Fibroblast of skin of left quadriceps (primary cell): ENCODE measurements at places on chromosomes 5 and 9.

- peak; percentile 72 for DNase-seq
These were observed 47.9 kb upstream of the BASP1 start for GRCh38 chr5:17169507-17169906.

DNA sequence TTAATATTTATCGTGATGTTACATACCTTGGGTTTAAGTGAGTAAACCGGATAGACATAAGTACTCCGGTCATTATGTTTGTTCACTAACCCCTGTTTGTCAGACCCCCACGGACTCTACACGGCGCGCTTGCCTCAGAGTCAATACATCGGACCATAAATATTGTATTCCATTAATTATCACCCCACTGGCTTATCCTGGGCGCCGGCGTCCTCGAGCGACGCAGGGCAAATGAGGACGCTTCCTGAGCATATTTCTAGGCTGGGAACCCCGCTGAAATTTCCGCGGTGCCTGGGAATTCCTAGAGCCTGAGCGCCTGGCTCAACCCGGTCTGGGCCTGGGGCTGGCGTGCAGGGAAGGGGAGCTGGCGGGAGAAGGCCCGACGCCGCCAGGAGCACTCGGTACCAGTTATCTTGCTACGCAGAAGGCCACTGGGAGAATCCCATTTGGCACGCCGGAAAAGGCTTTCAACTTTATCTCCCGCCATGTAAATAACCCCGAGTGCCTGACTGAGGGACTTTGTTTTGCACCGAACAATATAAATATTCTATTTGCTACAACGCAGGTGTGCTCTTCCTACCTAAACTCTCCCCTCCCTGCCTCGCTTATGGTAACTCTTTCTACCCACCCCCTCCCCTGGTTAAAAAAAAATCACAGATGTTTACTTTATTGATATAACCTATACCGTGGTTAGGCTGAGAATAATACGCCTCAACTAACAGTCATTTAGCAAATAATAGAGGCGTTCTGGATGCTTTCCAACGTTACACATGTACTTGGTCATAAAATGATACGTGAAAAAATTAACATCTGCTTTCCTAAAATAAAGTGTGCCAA, 19.4 kb downstream of the NR2F1 start:
- no peak for DNase-seq

DNA sequence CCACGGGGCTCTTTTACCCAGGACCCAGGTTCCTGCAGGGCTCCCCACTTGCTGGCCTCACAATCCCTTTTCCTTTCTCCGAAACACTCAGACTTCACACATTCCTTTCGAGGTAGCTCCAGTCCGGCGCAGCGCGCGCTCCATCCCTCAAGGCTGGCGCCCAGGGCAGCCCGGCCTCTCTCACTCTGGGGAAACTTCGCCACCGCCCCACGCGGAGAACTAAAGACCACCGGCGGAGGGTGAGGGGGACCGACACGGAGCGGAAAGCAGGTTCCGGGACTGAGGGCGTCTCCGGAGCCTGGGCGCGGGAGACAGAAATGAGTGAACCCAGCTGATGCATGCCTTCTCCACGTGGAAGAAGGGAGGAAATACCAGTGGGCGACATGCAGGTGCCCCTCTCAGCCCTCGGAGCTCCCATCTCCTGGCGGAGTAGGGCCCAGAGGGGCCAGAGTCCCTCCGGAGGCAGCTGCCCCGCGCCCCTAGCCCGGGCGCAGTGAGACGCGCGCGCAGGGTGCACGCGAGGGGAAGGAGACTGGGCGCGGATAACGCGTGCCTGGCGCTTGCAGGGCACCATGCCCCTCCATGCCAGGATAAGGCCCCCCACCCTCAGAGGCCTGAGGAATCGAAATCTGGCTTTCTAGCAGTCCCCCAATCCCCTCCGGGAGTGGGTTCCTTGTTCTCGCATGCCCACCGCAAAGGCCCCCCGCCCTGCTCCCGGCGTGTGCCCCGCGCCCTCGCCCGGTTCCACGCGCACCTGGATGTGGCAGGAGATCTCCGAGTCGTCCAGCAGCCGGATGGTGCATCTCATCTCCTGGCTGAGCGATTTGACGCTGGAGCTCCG, 650 bp downstream of the FRMD3 start:
- DNase-seq: no peak

DNA sequence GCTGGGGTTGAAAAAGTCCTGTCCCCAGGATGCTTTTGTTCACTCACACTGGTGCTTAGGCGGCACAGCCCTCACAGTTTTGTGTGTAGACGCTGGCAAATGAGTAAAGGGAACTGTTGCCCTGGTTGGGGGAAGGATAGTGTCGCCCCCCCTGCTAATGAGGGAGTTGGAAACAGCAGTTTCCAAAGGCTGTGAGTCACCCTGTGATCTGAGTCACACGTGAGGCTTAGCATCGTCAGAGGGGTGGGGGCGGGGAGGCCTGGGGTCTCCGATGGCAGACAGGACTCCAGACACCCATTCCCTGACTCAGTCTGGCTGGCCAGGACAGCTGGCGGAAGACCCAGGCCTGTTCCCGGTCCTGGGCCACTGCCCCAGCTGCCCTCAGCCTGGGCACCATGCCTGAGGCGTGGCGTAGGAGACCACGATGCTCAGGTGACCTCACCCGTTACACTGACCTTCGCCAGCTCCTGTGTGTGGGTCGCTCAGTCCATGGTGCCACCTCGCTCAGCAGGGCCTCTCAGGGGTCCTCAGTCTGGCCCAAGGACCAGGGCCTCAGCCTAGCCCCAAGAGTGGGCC, 2.9 kb downstream of the DNAJB5 start:
- peak; percentile 68 for DNase-seq

GRCh38 chr9:134955801-134956200, 38.1 kb upstream of the FCN1 start:
- no peak for DNase-seq

DNA sequence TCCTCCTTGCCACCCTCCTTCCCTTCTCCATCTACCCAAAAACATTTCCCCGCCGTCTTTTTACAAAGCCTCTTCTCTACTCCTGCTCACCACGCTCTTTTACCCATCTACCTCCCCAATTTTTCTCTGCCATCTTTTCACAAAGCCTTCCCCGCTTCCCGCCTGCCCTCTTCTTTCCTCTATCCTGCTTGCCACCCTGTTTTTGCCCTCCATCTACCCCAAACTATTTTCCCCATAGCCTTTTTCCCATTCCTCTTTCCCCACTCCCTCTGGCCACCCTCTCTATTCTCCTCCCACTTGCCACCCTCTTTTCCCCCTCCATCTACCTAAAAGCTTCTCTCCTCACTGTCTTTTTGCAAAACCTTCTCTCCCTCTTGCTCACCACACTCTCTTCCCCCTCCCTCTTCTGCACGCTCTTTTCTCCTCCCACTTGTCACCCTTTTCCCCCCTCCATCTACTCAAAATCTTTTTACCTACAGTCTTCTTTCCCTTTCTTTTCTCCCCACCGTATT, 19.4 kb upstream of the TRIM52 start:
- DNase-seq: no peak

DNA sequence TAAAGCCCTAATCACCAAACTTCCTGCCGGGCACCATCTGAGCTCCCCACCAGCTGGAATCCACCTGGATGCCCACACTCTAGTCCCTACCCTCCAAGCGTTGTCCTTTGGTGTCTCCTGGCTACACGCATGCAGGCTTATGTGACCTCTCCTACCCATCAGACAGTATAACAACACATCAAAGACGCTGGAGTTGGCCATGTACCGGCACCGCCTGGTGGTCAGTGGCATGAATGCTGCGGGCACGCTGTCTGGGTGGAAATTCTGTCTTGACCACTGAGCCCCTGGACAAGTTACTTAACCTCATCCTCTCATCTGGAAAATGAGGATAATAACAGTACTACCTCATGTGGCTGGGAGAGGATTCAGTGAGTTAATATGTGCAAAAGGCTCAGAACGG, 23.4 kb upstream of the CORO2A start:
- DNase-seq: no peak

DNA sequence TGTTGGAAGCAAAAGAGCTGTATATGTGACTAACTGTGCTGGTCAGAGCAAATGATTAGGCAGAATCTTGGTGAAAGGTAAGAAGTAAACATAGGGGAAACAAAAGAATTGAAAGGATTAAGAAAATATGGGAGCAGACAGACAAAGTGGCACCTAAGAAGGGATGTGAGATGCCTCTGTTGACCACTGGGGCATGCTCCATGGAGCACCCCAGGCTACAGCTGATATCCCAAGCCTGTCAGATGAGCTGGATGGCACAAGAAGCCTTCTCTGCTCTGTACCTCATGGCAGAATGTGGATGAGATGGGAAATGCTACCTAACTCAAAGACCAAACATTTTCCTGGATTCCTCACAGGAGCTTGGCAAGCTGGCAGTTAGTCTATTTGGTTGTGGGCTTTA, 89.3 kb upstream of the SLIT3 start:
- no peak for DNase-seq

GRCh38 chr5:14469551-14470377, 111.8 kb upstream of the OTULINL start:
- DNase-seq: no peak

GRCh38 chr9:504921-505740, 290.5 kb downstream of the DOCK8 start:
- DNase-seq: no peak

GRCh38 chr5:138536215-138536614, 6.8 kb downstream of the ETF1 start:
- no peak for DNase-seq

DNA sequence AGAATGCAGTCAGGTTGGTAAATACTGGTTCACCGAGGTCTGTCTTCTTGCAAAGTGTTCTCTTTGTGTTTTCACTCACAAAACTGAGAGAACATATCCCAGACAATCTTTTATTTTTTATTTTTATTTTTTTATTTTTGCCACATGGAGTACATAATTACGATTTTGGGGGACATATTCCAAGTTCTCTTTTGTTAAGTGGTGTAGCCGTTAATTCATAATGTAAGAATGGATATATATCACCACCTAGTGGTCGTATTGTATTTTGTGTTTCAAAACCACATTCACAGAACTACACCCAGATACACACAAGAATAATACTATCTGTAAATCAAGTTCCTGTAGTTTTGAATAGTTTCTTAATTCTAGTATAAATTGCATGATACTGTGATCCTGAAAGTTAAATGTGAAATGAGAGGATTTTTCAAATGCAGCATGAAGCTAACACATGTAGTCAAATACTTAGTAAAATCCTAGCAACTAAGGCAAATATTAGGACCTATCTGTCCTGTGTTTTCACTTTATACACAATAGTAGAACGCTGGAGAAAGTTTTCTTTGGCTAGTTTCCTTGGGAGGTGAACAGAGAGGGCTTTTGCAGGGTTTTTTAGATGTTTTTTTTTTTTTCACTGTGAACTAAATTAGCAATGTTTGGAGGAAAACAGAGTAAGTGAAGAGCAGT, 92.7 kb downstream of the VCAN start:
- DNase-seq: peak; percentile 34

- DNase-seq: no peak
These were observed 68.2 kb upstream of the SMC2 start for GRCh38 chr9:104025945-104026344.

DNA sequence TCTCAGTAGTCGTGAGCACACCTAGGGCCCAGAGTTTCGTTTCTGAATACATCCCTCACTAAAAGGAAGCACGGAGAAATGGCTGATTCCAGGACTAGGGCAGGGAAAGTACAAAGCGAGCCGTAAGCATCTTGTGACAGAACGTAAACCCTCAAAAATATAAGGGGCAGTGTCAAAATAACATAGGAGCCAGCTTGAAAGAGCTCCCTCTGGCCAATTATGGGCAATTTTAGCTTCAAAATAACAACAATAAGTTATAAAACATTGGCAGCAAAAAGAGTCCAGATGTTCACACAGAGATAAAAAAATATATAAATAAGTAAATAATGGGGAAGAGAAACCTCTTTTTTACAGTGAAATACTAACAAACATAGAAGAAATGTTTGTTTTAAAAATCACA, 18.5 kb upstream of the GLIS3 start:
- DNase-seq: no peak
